ENCODE measurements at places on chromosomes 7 and 10.

GRCh38 chr10:98589007-98589406 lies 142.3 kb upstream of the HPS1 start:
- DNase-seq, result no peak

DNA sequence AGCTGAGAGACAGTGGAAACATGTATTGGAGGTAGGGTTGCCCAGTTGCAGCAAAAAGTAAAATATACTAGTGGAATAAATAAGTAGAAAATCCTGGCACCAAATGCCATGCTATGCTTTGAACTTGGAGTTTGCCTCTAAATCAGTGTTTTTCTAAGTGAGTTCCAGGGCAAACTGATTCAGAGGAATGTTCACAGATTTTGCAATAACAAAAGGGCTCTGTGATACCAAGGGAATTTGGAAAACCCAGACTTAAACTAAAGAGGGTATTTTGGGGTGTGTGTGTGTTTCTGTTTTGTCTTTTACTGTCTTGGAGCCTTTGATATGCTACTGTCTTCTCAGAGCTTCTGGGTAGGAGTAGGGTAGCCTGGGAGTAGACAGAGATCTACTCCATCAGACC lies 39.9 kb downstream of the SLC26A4 start:
- DNase-seq, result no peak

GRCh38 chr7:94391726-94392392 lies 2.8 kb upstream of the COL1A2 start:
- DNase-seq, result peak; percentile 81

DNA sequence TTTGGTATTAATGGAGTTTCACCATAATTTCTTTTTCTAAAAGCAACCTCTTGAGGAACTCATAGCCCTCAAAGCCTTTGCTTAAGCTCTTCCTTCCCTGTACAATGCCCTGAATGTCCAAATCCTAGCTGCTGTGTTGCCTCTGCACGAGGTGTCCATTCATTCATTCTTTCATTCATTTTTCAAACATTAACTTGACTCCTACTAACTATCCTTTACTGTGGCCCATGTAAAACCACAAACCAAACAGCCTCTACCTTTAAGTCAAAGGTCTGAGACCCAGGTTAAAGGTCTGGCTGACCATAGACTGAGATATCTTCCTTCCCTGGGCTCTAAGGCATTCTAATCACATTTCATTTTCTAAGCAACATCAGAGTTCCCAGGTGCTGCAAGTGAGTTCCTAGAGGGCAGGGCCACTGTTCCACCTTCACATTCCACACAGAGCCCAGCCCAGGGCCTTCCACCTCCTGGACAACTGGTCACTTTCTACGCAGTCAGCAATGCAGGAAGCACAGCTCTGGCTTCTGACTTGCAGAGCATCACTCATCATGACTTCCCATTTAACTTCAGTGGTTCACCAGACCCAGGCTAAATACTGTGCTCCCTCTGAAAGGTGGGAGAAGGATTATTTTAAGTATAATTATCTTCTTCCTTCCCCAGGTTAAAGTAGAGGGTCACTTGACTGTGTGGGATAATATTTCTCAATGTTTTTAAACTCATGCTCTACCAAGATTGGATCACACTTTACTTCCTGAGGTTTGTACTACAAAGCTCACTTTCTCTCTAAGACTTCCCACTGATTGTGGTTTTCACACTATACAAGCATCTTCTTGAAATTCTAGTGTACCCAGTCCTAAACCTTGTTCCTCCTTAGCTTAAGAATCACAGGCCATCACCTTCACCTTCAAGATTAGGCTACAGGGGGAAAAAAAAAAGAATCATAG lies 19.1 kb downstream of the ATXN7L1 start:
- DNase-seq, result no peak
